Germinal center (tissue), 1 donor: ENCODE measurements at places on chromosomes 7 and 10.

DNA sequence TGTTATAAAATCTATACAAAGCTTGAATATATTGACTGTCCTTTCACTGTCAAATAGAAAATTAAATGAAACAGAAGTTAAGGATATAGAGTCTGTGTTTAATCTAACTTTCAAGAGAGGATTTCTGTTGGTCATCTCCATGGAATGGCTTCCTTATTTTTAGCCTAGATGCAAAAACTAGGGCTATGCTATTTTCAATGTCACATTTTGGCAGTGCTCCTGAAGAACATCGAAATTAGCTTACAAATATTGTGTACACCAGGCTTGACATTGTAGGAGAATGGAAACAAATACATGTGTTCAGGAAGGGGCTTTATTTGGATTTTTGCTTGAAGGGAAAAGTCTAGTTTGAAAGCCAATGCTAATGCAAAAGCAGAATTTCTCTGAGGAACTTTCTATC lies 295.4 kb downstream of the CDK14 start:
- no peak for DNase-seq

DNA sequence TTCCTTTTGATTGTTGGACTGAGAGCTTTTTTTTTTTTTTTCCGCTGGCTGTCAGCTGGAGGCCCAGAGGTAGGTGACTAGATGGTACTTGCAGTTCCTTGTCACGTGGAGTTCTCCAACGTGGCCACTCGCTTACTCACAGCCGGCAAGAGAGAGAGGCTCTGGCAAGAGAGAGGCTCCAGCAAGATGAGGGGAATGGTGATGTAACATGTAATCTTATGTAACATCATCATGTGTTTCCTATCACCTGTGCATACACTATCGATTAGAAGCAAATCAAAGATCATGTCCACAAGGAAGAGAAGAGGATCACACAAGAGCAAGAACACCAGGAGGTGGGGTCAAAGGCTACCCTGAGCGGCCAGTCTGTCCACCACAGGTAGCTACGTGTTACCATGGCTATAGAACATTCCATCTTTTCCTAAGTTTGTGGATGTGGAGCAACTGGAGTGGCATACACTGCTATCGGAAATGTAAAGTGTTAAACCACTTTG lies 4.0 kb upstream of the BORCS7 start:
- no peak for DNase-seq

DNA sequence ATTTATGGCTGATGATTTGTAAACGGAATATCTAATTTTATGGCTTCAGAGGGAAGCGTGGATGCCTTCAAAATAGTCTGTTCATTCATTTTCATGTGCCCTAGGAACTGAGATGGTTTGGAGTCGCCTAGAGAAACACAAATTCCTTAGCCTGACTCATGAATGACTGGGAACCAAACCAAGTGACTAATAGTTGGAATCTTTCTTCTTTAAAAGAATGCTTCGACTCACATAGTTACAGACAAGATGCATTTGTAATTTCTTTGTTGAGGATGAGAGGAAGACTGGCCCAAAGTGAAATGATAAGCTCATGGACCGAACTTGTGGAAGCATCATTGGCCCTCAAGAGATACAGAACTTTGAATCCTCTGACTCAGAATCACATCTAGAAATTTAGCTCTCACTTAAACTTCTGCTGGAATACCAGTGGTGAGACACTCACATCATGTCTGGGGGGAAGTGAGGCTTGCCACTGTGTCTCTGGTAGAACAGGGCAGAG lies 1107.2 kb downstream of the NRG3 start:
- DNase-seq, result no peak

- peak; percentile 34 for DNase-seq
These were observed 817 bp downstream of the SRI start for GRCh38 chr7:88218836-88219605.

DNA sequence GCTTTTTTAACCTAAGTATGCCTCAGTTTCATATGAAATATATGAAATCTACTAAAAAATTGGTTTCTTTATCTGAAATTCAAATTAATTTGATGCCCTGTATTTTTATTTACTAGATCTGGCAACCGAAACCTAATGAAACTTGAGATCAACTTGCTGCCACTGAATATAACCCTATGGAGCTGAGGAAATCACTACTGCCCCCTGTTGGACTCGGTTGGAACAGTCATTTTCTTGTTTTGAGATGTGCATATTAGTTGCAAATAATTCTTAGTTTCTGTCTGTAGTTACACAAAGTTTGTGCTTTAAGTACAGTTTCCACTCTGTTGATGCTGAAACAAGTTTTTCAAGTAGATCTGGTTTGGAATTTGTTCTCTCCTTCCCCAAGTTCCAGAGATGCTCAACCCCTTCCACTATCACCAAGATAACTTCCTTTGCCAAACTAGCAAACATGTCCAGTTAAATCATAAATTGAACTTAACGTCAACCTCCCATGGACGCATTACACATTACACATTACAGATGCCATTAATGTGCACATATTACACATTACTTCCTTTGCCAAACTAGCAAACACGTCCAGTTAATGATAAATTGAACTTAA lies 22.2 kb upstream of the EXOC4 start:
- peak; percentile 38 for DNase-seq

- DNase-seq, result peak; percentile 59
These were observed 644 bp downstream of the SORBS1 start for GRCh38 chr10:95560278-95561176.

- DNase-seq, result no peak
These were observed 58.9 kb downstream of the LRGUK start for GRCh38 chr7:134186027-134186426.

DNA sequence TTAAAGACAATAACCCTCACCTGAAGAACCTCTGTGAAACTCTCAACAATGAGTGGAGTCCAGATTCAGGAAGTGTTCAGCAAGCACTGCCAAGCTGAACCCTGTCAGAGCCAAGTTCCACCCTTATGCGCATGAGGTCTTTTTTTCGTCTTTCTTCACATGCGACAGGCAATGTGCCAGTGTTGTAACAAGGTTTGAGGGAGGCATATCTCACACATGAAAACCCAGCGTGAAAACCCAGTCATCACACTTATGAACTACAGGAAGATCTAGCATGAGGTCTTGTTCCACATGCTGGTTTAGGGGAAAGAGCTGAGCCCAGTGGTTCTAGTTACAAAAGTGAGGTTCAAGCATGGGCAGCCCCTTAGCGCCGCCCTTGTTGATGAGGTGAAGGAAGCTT lies 49.7 kb downstream of the RABGEF1 start:
- no peak for DNase-seq

GRCh38 chr10:102334101-102334500 lies 61.4 kb upstream of the NFKB2 start:
- no peak for DNase-seq

DNA sequence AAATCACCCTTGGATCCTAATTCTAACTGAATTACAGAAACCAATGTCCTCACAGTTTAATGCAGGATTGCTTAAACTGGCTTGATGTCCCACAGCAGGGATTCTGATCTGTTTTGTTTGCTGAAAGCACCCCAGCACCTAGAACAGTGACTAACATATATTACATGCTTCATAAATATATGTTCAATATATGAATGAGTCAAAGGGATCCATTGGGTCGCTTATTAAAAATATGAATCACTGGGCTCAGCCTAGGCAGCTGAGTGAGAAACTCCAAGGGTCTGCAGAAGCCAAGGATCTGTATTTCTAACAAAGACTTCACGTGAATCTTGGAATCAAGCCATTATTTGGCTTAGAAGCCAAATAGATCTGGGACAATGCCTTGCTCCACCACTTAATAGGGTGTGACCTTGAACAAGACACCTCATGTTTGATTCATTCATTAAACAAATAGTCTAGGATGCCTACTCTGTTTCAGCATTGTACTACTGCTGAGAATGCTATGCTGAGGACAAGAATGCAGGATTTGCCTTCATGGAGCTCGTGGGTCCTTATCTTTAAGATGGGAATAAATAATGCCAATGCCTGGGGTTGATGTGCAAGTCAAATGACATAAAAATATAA lies 103.4 kb upstream of the DLX6 start:
- no peak for DNase-seq

GRCh38 chr10:7045891-7046599 lies 364.8 kb downstream of the SFMBT2 start:
- no peak for DNase-seq

- no peak for DNase-seq
These were observed 5.4 kb upstream of the HKDC1 start for GRCh38 chr10:69214666-69215131.

DNA sequence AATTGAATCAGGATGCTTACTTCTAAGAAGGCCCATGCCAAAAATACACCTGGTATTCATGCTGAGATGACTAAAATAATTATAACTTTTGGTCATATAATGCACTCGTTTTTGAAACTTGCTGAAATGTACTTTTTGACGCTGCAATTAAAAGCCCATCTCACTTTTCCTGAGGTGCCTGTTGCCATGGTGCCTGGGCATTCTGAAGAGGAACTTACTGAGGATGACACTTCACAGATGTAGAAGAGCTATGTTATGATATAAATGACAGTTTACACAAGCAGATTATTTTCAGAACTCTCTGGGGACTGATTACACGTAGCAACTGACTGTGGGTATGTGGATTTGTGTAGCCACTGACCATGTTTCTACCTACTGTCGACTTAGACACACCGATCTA lies 182.4 kb downstream of the TPK1 start:
- no peak for DNase-seq

GRCh38 chr7:158291998-158292397 lies 295.6 kb downstream of the PTPRN2 start:
- no peak for DNase-seq

DNA sequence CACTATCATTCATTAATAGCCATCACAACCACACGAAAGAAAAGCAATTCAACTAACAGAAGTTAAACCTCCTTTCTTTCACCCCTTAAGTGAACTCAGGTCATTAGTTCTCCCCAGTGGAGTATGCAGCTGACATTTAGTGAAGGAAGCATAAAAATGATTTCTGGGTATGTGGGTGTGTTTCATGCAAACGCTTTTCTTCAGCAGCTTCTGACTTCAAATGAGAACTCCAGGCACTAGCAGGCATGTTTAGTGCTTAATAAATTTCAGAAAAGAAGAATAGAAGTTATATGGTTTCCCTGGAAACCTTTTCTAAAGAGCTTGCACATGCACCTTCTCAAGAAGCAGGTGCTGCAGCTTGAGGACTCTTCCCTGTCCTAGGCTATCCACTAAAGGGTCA lies 62.5 kb downstream of the PIK3CG start:
- no peak for DNase-seq

DNA sequence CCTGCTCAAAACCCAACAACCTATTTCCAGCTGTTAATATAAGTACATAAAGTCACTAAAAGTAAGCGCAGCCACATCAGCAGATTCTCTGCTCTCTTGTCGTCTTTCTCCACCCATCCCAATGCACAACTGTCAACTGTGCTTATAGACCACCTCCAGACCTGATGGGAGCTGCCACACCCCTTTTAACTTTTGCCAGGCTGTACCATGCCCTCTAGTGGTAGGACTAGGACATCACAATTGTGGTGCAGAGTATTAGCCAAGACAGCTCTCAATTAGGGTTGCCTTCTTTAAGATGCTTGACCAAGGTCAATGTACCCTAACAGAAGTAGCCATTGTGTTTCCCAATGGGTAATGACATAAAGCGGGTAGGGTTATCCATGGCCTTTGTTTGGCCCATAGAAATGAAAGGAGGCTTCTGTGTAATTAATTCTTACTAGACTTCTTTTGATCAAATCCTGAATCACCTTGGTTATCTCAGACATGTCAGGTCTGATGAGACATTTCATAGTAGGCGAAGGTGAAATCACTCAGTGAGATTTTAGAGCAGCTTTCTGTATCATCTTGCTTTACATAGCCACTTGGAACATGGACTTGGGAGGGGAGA lies 68.1 kb downstream of the SCRN1 start:
- DNase-seq, result peak; percentile 47

GRCh38 chr10:71005337-71006305 lies 117.3 kb upstream of the PCBD1 start:
- DNase-seq, result no peak

- DNase-seq, result no peak
These were observed 13.8 kb upstream of the INHBA start for GRCh38 chr7:41716691-41717090.

GRCh38 chr10:98908868-98909267 lies 326.8 kb downstream of the HPSE2 start:
- DNase-seq, result no peak

DNA sequence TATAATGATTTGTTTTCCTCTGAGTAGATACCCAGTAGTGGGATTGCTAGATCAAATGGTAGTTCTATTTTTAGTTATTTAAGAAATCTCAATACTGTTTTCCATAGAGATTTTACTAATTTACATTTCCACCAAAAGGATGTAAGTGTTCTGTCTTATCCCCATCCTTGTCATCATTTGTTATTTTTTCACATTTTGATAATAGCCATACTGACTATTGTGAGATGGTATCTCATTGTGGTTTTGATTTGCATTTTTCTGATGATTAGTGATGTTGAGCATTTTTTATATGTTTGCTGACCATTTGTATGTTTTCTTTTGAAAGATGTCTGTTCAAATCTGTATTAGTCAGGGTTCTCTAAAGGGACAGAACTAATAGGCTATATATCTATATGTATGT lies 160.0 kb upstream of the TMEM229A start:
- no peak for DNase-seq

GRCh38 chr10:128286762-128287500 lies 160.7 kb upstream of the MKI67 start:
- no peak for DNase-seq

DNA sequence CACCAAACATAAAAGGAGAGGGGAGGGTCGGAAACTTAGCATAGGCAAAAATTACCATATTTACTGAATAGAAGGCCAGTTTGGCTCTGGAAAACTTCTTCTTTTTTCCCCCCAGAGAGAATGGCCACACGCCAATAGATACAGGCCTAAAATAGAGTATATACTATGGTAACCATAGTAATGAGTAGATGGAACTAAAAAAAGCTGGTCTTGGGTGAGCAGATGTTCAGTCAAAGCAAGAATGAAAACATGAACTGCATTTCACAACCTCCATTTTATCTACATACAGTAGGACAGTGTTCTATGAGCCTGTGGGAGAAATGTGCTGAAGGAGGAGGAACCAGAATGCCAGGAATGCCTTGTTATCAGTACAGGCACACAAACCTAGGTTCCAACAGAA lies 141.7 kb upstream of the SEMA3A start:
- no peak for DNase-seq

GRCh38 chr10:88411772-88412349 lies 171.3 kb downstream of the RNLS start:
- DNase-seq, result no peak

GRCh38 chr7:30213637-30214036 lies 70.8 kb upstream of the ZNRF2 start:
- no peak for DNase-seq

- DNase-seq, result no peak
These were observed 234.2 kb downstream of the PRPF18 start for GRCh38 chr10:13820964-13821337.

DNA sequence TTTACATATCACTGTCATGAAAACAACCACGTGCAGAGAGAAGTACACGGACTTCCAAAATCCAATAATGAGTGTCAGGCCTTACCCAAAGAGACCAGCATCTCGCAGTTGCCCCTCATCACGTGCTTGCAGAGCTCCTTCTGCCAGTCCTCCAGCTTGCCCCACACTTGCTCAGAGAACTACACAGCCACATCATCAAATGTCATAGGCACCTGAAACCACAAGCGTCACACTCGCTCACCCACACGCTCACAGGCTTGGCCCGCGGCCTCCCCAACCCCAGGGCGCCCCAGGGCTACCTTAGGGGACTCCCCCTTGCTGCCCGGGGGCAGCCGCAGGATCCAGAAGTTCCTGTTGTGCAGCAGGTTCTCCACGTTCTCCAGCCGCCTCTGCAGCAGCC lies 123.4 kb upstream of the ZNF746 start:
- no peak for DNase-seq

- peak; percentile 71 for DNase-seq
These were observed 398 bp downstream of the DENND11 start for GRCh38 chr7:141701489-141702046.
